NCI-H82 (cell line): ENCODE measurements at places on chromosomes 2 and 18.
A peak's percentile ranks its signal among the peaks of the same experiment; 100 is the strongest.

GRCh38 chr2:239169311-239170048 lies 231.3 kb downstream of the HDAC4 start:
- DNase-seq, result no peak

DNA sequence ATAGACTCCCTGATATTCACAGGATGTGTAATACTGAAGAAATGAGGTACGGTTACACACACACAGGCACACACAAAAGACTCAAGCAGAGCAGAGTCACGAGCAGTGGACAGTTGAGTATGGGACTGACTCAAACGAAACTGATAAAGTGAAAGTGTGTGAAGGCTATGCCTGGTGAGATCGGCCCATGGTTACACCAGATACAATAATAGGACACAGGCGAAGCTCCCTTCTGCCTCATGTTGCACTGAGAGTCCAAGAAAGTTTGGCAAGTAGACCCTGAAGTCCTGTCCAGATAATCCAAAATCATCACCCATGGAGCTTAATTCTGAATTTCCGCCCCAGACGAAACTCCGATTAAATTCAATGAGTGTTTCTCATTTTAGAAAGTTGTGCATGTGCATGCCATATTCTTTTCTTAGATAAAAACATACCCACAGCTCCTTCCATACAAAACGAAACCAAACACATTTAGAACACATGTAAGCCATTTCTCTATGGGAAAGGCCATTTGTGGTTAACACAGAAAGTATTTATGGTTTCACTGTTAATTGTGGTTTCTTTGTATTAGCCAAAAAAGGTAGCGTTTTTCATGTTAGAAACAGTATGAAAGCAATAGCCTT lies 567.6 kb downstream of the PLCL1 start:
- DNase-seq, result no peak

GRCh38 chr18:7082671-7083070 lies 34.9 kb downstream of the LAMA1 start:
- no peak for DNase-seq

GRCh38 chr2:129751409-129751808 lies 228.1 kb upstream of the RAB6C start:
- DNase-seq, result no peak

DNA sequence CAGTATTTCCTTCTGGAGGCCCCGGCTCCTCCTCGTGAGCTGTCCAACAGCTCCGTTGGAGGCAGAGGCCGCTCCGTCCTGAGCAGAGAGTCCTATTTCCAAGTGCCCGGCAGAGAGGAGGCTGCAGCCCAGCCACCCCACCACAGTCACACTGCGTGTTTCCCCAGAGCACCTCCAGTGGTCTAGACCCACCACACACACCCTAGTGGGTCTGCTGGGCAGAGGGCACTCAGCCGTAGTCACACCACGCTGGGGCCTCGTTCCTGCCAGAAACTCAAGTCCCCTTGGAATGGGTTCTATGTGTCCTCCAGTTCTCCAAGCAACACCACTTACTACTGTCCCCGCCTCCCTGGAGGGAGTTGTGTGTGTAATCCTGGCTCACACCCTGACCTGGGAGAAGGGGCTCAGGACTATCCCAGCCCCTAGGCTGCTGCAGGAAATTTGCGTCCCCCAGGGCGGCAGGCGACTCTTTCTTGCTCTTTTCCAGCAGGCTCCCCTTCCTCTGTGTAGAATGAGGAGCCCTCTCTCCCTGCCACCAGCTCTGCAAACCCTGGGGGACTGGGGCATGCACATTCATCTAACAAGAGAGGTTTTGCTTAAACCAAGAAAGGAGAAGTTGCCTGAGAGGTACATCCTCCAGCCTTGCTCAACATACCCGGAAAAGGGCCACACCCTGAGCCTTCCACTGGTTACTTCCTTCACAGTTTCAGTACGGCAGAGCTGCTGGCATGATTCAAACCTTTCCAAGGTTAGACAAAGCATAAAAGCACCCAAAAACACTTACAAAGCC lies 114.1 kb downstream of the NDUFA10 start:
- no peak for DNase-seq

- DNase-seq, result no peak
These were observed 1.9 kb upstream of the SPAST start for GRCh38 chr2:32061430-32061829.

- DNase-seq, result no peak
These were observed 18.1 kb upstream of the TMEM237 start for GRCh38 chr2:201661366-201661765.

GRCh38 chr2:18171191-18172139 lies 293.0 kb downstream of the KCNS3 start:
- DNase-seq, result no peak

DNA sequence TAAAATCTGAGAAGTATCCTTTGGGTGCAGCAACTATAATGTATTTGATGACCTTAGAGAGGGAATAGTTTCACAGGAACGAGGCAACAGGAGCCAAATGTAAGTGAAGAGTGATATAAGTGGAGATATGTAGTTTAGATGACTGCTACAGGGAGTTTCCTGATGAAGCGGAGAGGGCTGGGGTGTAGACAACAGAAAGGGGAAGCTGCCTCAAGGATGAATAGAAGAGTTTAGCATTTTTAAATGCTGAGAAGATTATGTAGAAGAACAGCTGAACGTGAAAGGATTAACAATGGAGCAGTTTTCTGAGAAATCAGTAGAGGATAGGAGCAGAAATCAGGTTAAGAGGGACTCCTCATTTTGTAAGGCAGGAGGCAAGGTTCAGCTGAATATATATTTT lies 133.3 kb downstream of the LCLAT1 start:
- DNase-seq, result peak; percentile 42

GRCh38 chr2:11140492-11140891 lies 14.8 kb upstream of the SLC66A3 start:
- DNase-seq, result no peak

DNA sequence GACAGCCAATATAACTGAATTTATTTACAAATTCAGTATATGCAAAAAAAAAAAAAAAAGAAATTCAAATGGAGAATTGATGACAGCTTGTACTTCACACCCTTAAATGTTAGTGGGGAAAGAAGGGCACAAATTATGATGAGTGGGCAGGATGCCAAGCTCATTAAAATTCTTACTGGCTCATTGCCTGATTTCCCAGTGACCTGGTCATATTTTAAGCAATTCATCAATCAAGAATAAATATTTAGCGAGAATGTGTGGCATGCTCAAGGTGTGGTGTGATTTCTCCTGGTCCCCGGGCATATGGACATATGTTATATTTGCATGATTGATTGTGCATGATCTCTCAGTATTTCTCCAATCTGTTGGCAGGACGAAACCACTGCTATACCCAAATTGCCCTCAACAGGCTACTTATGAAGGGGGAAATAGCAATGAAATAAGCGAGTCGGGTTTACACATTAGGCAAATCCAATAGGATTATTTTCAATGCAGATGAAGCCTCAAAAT lies 883.0 kb downstream of the LRRTM4 start:
- no peak for DNase-seq

DNA sequence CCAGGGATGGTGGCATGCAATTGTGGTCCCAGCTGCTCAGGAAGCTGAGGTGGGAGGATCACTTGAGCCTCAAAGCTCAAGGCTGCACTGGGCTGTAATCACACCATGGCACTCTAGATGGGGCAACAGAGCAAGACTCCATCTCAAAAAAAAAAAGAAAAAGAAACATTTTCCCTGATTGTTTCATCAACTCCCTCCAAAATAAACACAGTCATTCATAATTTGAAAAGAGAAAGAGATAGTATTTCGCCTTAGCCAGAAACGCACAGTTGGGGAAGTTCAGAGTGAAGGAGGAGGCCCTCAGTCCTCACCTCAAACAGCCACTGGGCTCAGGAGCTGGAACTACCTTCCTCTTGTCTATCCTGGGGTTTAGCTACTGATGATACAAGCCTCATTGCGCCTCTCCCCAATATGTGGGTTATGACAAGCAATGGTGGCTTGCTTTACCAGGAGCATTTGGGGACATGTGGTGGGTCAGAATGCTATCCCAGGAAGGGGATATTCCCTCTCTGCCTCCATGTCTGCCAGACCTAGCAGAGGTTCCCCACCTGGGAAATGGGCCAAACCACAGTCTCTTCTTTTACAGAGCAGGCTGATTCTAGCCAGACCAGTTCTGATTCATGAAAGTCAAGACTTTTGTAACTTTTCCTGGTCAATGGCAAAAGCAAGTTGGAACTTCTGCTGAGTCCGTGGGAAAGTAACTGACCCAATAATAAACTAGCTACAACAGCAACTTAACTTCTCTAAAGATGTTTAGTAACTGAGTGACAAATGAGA lies 22.2 kb upstream of the TMEM87B start:
- DNase-seq, result peak; percentile 35

- DNase-seq, result no peak
These were observed 131.9 kb downstream of the MAP4K4 start for GRCh38 chr2:101829429-101829828.

DNA sequence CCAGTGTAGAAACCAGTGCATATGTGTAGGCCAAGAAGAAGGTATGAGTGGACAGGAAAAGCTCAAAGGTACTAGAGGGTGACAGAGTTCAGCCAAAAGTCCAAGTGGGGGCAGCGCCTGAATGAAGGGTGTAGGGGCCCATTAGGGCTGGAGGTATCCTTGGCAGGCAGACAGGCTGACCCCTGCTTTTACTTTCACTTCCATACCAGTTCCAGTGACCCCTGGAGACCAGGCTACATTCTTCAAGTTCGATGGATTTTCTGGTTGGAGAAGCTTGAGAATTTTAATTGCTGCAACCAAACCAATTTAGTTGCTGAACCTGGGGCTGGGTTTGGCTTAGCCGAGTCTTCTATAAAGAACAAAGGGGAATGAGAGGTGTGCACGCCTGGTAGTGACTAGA lies 42.3 kb upstream of the MRPL33 start:
- DNase-seq, result no peak

- DNase-seq, result no peak
These were observed 5.6 kb downstream of the ATP5MC3 start for GRCh38 chr2:175175896-175176295.

DNA sequence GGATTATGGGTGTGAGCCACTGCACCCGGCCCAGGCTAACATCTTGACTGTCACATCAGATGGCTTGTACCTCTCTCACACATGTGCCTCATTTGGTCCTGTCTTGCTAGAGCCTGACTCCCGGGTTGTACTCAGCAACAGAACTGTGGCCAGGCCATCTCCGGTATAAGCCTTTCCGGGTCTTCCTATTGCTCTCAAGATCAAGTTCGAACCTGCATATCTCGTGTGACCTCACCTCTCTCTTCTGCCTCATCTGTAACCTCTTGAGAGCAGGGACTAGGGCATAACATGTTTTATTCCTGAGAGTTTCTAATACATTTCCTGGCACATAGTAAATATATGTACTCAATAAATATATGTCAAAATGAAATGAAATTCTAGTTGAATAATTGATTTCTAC lies 114.0 kb downstream of the ACAA2 start:
- no peak for DNase-seq

GRCh38 chr2:42865884-42866881 lies 73.8 kb upstream of the HAAO start:
- no peak for DNase-seq

DNA sequence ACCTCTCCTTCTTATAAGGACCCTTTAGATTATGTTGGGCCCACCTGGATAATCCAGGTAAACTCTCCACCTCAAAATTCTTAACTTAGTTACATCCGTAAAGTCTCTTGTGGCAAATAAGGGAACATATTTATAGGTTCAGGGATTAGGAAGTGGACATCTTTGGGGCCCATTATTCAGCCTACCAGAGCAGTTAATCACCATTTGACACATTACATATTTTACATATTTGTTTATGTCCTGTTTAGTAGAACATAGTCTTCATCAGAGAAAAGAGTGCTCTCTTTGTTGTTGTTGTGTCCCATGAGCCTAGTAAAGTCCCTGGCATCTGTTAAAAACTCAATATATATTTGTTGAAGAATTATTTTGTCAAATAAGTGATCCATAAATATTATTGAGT lies 134.0 kb upstream of the SPATS2L start:
- DNase-seq, result no peak

DNA sequence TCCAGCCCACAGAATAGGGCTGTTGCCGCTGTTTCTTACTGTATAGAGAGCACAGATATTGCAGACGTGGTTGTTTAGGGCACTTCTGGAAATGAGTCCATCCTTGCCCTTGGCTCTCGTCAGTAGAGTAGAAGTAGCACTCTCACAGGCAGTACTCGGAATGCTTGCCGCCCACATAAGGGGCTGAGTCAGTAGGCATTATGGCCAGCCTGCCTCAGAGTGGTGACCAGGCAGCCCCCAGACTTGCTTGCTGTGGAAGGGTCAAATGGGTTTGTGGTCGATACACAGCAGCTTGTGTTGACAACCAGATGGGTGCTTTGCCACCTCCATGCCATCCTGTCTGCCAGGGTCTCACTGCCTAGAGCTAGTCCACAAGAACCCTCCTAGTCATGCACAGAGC lies 38.7 kb downstream of the PLEKHB2 start:
- no peak for DNase-seq

GRCh38 chr2:127106457-127106990 lies 430 bp downstream of the BIN1 start:
- peak; percentile 68 for DNase-seq

DNA sequence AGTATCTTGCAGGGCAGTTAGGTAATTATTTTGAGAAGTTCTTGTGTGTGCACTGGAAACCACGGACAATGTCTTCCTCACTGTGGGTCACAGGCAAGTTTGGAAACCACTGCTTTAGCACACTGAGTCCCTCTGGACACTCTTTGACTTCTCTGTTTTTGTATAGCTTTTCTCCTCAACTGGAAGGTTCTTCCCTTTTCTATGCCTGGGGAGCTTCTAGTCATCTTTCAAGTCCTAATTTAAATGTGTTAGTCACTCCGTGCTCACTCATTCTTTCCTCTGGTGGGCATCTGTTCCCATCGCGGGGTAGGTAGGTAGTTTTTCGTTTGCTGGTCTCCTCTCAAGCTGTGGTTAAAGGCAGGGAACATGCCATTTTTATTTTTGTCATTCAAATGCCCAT lies 32.1 kb downstream of the E2F6 start:
- DNase-seq, result no peak
